ENCODE measurements at places on chromosomes 12 and 14.

- no peak for DNase-seq
Observed at GRCh38 chr14:103223818-103224352, 100.6 kb downstream of the TNFAIP2 start.

DNA sequence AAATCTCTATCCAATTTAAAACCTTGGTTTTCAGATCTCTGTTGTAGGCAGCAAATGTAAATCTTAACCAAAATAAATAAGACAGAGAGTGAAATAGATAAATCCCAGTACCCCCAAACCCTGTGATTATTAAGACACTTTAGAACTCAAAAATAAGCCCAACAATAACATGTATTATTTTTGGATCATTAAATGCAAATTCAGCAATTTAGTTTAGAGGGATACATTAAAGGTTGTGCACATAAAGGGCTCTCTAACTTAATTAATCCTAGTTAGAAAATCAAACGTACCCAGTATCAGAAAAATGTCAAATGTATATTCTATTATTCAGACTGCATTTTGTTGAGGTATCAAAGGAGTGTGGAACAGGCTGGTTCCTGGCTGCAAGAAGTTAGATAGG is 416.8 kb downstream of the SLC16A7 start:
- no peak for DNase-seq

DNA sequence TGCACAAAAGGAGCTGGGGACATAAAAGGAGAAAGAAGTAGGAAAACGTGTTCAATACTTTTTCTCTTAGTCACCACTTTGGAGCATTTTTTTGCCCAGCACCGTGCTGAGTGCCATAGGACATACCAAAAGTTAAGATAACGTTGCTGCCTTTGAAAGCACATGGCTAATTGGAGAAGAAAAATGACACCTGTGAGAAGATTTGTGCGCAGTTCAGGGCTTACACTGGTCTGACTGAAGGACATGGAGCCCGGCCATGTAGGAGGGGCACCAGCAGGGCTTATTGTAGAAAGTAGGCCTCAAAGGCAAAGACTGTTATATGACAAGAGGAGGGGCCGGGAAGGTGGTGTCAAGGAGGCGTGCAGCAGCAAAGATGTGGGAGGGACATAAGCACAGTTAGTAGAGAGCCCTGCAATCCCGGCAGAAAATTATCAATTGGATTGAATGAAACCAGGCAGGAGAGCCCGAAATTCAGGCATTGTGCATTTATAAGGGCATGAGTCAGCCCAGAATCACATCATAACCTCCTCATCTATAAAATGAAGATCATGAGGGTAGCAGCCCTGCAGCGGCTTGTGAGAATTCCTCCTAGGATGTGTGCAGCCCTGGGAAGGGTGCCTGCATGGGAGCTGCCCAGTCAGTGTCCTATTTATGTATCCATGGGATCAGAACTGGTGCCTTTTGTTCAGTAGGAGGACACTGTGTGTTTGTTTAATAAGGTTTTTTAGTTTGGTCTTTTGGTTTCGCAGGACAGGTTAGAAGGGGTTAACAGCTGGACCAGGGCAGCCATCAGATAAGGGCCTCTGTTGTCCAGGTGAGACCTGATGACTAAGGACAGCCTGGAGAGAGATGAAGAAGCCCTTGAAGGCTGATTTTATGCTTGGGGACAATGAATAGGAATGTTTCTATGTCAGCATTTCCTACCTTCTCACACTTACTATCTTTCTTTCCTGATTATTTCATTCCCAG is 122.4 kb downstream of the GPR135 start:
- DNase-seq, result no peak

GRCh38 chr12:81257947-81258551 is 180.2 kb downstream of the ACSS3 start:
- peak; percentile 4 for DNase-seq

- no peak for DNase-seq
Observed at GRCh38 chr14:72876005-72876709, 17.7 kb downstream of the DPF3 start.

DNA sequence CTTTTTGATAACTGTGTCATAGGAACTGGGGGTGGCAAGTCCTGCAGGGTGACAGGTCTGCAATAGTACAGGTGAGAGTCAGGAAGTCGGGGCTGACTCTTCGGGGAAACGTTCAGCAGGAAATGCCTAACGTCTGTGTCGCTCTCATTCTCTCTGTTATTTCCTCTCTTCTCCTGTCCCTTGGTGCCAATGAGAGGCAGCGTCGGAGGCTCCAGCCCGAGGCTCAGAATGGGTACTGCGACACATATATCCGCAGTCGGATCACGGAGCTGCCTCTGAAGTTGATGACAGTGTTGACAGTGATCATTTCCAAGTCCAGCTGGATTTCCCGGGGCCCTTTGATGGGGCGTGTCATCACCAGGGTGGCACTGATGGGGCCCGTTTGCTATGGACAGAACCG is 2.7 kb upstream of the TC2N start:
- DNase-seq, result no peak

DNA sequence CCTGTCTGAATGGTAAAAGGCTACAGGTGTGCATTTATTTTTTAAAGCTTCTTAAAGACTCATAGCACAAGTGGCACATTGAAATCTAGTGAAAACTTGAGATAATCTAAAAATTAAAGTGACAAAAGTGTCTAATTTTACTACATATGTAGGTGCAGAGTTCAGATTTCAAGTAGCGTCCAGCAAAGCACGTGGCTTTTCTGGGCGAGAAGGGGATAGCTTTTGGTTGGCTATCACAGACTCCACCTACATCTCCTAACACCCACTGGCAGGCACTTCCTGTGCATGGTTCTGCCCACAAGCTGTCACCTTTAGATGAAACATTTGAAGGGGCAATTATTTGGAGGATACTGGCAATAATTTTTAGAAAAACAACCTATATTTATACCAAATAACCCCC is 1.9 kb upstream of the PITPNM2 start:
- no peak for DNase-seq

- no peak for DNase-seq
Observed at GRCh38 chr12:116333402-116333801, 55.9 kb upstream of the MED13L start.

GRCh38 chr14:81989211-81989610 is 455.6 kb upstream of the SEL1L start:
- DNase-seq, result no peak

GRCh38 chr12:116127859-116128258 is 149.6 kb downstream of the MED13L start:
- DNase-seq, result no peak

DNA sequence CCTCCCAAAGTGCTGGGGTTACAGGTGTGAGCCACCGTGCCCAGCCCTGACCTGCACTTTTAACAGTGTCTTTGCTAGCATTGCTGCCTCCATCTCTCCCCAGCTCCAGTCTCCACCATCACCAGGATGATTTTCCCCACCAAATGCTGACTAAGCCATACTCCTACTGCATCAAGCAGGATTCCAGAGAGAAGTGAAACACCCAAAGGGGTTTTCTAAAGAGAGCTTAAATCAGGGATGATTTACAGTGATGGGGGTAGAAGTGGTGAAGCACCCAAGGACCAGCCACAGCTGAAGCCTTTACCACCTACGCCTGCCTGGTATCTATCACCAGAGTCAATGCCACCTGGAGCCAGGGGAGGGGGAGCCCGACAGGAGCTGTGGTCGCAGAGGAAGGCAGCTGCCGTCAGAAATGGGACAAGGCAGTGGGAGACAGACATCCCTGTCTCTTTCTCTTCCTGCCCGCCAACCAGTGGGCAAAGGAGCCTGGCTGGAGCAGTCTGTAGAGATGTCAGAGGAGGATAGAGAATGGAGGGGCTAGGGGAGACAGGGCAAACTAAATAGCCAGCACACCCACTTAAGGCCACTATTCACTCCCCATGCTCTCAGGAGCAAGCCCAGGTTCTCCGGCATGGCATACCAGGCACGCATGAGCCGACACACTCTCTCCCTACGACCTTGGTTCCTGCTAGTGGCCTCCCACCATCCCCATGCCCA is 22.4 kb upstream of the CD9 start:
- no peak for DNase-seq

DNA sequence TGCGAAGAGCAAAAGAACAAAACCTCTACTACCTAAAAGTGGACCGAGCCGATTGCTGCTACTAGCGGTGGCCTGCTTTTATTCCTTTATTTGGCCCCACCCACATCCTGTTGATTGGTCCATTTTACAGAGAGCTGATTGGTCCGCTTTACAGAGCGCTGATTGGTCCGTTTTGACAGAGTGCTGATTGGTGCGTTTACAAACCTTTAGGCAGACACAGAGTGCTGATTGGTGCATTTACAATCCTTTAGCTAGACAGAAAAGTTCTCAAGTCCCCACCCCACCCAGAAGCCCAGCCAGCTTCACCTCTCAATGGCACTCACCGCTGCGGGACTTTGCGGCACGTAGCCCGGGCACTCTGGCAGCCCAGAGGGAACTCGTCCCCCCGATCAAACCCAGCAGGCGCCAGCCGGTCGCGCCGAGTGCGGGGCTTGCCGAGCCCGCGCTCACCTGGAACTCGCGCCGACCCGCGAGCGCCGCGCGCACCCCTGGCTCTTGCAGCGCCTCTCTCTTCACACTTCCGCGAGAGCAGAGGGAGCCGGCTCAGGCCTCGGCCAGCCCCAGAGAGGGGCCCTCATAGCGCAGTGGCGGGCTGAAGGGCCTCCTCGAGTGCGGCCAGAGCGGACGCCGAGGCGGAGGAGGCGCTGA is 8.7 kb upstream of the FGD4 start:
- no peak for DNase-seq

DNA sequence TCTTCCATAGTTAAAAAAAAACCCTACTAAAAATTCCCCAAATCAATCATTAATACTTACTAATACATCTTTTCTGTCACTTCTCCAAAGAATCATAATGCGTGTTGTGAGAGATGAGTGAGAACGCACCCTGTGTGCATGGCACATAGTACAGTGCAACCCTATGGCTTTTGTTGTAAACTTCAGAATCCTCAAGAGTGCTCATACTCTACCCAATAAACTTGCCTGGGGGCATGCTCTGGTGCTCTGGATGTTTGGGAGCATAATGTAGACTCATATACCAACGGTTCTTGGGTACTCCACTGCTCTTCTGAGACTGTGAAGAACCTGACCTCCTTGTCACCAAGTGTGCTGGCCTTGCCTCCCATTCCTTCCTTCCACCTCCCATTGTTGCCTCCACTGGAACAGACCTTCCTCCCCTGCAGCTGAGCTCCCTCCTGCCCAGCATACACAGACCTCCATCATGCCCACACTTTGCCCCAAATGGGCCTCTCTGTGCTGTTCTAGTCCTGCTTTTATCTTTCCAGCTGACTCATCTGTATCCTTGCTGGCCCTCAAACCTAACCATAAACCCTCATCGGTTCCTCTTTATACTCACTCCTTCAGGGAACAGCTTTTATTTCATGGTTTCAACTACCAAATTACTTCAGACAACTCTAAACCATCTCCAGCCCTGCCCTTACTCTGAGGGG is 8.9 kb downstream of the DCP1B start:
- no peak for DNase-seq

DNA sequence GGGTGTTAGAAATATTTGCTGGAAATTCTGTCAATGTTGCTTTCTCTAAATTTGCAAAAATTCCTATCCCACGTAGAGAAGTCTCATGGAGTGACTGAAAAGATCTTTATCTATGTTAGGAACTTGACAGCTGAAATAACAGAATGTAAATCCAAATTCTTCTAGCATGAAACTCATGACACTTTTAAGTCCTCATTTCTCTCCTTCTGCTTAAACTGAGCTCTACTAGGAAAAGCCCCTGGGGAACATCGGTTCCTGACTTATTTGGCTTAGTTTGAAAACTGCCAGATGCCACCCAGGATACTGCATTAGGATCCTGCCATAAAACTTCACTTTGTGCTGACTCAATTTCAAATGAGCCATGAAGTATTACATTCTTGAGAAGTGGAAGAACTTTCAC is 426.0 kb downstream of the GALC start:
- no peak for DNase-seq

- peak; percentile 48 for DNase-seq
Observed at GRCh38 chr14:76929927-76930326, 98.6 kb downstream of the IRF2BPL start.

GRCh38 chr12:5593086-5593485 is 161.2 kb downstream of the NTF3 start:
- no peak for DNase-seq

DNA sequence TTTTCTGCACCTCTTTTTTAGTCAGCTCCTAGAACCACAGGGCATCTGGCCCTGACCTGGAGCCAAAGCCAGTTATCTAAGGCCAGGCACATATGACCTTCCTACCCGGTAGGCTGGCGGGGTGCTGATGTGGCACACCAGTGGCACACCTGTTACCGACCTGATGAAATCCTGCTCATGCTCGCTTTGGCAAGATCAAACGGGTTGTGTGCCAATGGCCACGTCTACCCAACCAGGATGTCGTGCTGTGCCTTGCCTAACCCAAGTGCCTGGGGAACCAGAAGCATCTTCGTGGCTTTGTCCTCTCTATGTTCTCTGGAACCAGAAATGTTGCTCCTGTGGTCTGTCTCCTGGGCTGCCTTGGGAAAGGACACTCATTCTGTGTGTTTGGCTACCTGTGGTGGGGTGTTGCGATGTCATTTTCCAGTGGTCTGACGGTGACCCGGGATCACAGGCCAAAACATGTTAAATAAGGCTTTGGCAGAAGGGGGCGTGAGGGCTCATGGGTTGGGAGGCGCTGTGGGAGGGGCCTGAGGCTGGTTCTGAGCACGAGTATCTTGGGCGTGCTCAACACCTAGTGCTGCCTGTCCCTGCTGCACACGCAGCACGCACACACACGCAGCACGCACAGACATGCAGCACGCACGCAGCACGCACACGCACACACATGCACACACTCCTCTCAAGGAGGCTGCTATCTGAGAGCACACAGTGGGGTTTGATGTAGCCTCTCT is 27.9 kb downstream of the CCNK start:
- DNase-seq, result no peak

DNA sequence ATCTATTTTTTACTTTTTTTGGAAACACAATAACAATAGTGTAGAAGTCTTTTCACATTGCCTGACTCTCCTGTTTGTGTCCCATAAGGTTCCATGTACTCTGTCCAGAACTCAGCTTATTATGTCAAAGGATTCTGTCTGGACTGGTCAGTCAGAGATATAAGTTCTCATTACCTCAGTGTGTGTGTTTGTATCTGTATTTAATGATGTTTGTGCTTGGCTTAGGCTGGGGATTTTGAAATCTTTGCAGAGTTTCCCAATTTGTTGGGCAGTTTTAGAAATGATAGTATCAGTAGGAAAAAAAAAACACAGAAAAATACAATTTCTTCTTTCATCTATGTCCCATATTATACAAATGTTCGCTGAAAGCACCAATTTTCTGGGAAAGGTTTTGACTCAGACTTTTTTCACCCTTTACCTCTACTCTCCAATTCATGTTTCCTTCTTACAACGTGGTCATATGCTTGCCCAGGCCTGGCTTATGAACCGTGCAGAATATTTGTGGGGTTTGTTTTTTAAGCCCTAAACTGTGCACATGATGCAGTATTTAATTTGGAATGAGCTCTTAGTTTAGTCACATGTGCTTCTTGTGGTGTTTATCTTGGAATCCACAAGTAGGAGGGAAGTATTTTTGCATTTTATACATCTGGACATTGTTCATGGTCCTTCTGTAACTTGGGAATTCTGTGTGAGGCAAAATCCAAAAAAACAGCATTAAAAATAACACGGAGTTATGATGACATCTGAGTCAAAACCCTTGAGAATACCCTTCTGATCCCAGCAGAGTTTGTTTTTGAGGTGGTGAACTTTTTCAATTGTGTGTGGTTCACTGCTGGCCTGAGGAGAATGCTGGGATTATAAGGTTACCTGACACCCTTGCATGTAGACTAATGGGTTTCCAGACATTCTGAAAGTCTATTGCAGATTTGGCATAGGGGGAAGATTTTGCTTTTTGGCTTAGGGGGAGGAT is 121.2 kb downstream of the RAD51B start:
- DNase-seq, result peak; percentile 29
